Heart left ventricle (tissue), 16 donors: ENCODE measurements at places on chromosomes 16 and 17. TPM values are rescaled to one million over a fixed set of nuclear protein-coding genes. Genes with fewer than 3 reads are reported as not detected.

The EPX gene
- polyA plus RNA-seq, result not detected

The HOXB2 gene
- polyA plus RNA-seq, result 2.0 TPM

The KRTAP2-1 gene
- polyA plus RNA-seq, result not detected

The LAT gene
- 1.3 TPM for polyA plus RNA-seq

The SLC5A11 gene
- polyA plus RNA-seq, result not detected

The CFAP20 gene
- polyA plus RNA-seq, result 60.4 TPM

The ZPBP2 gene
- not detected for polyA plus RNA-seq

The TMEM220 gene
- 8.3 TPM for polyA plus RNA-seq

The CCL2 gene
- 72.0 TPM for polyA plus RNA-seq

The RNF135 gene
- polyA plus RNA-seq, result 3.9 TPM

The TNK1 gene
- 1.8 TPM for polyA plus RNA-seq

The TBC1D3G gene
- polyA plus RNA-seq, result not detected

DNA sequence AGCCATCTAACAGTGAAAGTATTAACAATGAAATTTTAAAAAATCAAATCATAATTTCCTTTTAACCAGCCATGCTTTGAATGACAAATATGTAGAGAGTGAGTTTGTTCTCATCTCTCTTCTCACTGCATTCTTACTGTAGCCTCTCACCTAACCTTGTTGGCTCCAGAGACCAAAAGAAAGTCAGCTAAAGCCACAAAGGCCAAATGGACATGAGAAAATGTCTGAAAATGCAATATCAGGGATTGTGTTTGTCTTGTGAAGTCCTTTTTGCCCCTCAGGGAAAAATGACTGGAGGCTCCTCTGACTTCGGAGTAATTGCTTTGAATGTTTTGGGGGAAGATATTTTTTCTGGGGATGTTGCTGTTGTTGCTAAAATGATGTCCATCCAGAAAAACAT is 166.3 kb downstream of the SLC39A11 start:
- no peak for DNase-seq

GRCh38 chr17:76710863-76711611 is at the start of gene MXRA7:
MXRA7 (minus strand) TSS chr17:76710965; CDS start chr17:76710946, 19 bp downstream.
- DNase-seq, result peak; percentile 89

- no peak for DNase-seq
These were observed 60.6 kb downstream of the HLF start for GRCh38 chr17:55325406-55325805.

DNA sequence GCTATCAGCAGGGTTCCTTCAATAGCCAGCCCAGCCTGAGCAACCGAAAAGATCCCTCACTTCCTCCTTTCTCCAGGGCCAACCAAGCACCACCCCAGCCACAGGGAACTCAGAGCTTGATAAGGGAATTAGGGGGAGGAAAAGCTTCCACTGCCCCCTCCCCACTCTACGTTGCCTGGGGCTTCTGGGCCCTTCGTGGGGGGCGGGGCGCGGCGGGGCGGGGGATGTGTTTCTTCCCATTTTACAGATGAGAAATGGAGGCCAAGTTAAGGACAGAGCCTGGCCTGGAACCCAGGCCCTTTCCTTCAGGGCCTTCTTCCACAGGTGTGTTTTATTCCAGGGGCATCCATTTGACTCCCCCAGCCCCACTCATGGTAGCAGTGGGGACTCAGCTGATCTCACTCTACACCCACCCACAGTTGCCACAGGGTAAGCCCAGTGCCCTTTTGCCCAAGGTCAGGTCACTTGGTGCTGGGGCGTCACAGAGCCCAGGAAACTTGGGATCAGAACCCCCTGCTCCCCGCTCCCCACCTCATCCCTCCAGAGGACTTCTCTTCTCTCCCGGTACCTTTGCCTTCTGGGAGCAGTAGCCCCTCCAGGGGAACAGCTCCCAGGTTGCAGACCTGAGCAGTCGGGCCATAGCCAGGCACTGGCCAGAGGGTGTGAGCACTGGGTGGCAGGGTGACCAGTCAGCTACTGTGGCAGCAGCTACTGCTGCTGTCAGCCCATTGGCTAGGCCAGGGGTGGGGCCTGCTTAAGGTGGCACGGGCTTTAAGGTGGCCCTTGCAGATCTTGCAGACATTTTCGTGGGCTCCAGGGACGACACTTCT is at the start of gene LDHD:
Gene LDHD, minus strand, starts transcription at position 700 of the 830 bp plus-strand sequence. Its CDS starts 60 bp downstream, at position 640.
- peak; percentile 87 for DNase-seq

DNA sequence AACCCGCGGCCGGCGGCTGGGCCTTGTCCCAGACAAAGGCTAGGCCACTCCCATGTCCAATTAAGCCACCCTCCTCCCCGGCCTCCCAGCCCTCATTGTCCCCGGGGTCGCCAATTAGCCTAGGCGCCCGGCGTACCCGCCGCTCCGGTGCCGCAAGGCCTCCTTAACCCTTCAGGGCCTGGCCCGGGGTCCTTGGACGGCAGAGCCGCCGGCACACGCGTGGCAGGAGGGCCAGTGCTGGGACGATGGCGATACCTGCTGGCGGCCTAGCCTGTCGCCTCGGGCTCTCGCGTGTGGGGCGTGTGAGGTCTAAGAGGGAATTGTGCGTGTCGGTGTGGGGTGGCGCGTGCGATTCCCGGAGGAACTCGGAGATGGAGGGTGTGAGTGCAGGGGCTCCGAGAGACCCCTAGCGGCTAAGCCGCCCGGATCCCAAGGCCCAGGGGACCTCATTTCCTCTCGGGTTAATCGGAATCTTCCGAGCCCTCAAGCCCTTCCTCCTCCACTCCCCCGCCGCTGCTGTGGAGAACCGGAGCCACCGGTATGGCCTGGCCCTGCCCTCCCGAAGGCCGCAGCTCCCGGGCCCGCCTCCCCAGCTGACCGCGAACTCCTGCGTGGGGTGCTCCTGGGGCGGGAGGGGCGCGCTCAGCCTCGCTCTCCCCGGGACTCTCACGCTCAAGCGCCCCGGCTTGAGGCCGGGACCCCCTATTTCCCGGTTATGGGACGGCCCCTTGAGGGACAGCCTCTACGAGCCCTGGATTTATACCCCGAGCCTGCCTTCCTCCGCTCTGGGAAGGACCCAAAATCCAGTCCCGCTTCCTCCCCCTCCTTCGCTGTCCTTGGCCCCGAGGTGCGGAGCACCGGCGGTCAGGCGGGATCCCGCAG is 11.9 kb downstream of the TBX2 start:
- DNase-seq, result peak; percentile 68

DNA sequence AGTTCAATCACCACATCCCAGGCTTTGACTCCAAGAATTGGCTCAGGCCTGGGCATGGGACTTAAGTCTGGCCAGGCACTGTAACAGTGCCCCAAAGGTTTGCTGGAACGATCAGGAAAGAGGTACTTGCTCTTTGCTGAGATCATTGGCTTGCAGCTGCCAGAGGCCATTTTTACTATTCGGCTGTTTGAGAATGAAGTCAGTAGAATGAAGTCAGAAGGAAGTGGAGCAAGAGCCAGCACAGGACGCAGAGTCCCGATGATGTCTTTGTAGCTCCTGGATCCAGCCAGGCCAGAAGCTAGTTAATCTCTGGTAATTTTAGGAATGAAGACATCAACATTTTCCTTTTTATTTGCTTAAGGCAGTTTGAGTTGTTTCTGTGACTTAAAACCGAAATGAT is 195.5 kb downstream of the RAB11FIP4 start:
- no peak for DNase-seq

DNA sequence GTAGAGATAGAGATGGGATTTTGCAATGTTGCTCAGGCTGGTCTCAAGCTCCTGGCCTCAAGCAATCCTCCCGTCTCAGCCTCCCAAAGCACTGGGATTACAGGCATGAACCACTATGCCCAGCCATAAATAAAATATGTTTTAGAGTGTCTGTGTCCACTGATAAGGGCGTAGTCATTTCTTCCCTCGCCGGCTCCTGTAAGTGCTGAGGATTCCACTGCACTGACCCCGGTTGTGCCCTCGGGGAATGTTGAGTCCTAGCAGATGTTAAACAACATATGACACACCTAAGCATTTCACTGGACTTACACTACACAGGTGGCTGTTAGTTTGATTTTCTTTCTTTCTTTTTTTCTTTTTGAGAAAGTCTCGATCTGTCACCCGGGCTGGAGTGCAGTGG is 5.6 kb upstream of the SHMT1 start:
- no peak for DNase-seq

DNA sequence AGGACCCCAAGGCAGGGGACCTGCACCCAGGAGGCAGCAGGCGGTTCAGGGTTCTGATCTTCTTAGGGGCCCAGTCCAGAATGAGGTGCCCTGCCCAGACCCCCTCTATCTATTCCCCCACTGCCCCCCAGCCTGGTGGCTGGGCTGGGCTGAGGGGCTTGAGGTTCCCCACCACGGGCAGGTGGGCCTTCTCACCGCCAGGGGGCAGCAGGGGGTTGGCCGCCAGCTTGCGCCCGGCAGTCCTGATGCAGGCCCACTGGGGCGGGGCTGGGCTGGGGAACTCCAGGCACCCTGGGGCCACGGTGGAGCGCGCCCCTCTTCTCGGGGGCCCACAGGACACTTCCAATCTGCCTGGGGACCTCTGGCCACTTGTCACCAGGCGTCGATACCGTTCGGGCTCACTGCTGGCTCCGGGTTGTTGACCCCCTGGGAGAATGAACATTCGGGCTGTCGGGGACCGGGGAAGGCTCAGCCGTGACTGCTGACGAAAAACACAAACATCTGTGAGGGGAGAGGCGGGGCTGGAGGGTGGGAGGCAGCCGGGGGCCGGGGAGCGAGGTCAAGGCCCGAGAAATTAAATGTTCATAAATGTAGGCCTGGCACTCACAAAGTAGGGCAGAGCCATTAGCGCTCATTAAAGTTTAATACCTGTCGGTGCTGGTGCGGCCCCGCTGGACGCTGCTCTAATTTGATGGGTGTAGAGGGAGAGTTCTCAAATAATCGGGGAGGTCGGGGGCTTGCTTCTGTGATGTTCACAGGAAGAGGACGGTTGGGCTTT is 219.3 kb upstream of the GSE1 start:
- DNase-seq, result peak; percentile 65

GRCh38 chr16:70713824-70714223 is 28.0 kb upstream of the MTSS2 start:
- DNase-seq, result no peak

DNA sequence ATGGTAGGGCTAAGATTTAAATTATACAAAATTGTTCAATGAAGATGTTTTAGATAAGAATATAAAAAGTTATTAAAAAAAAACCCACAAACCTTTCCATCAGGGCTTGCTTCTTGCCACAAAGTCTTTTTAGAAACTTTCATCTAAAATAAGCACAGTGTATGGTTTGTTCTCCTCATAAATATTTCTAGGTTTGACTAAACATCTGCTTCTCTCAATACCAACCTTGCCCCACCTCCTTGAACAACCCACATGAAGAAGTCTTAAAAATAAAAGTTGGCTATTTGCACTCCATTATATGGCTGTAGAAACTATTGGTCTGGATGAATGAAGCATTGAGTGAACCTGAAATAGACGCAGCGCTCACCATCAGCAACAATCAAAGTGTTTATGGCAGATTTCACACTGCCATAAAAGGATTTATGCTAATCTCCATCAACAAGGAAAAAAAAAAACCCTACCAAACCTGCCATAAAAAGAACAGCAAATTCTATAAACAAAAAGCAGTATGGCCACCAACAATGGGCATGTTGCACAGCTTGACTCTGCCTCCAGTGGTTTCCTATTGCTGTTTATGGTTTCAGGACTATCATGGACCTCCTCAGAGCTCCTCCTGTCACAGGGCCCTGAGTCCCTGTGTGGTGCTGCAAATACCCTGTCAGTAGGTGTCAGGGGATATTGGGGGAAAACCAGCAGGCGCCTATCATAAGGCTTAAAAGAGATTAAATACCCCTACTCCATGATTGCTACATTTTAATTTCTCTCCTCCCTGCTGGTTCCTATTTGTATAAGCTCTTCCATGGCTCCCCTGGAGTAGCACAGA is 37.6 kb downstream of the SNX11 start:
- no peak for DNase-seq

- DNase-seq, result peak; percentile 79
These were observed 1.1 kb upstream of the NXN start for GRCh38 chr17:980406-981291.

GRCh38 chr16:89361751-89362539 is 128.4 kb downstream of the ANKRD11 start:
- DNase-seq, result no peak

DNA sequence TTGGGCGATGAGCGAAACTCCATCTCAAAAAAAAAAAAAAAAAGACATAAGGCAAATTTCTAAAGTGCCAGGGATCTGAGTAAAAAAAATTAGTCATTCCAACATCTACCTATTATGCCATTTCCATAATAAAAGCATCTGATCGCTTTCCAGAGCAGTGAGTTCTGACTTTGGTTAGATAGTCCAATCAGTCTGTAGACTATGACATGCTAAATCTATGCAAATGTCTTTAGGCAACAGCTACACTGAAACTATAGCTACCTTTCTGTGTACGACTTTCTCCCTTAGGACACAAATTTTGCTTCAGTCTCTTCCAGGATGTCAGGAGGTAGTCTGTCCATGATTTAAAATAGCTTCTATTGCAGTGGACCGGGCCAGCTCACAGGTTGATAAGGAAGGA is 58.9 kb upstream of the ARHGAP44 start:
- no peak for DNase-seq

DNA sequence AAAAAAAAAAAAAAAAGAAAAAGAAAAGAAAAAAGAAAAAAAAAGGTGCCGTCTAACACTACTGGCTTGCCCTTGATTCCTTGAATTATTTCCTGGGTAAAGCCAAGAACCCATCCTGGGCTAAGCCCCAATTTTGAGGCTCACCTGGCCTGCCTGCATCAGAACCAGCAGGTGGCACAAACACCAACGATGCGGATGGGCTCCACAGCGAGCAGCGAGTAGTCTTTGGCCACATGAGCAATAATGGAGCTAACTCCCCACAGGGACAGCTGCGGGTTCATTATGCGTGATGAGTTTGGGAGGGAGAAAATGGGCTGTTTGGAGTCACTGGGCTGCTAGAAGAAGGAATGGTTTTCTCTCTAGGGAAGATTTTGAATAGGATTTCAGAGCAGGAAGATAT is 91.1 kb downstream of the ASIC2 start:
- no peak for DNase-seq

GRCh38 chr17:14351493-14351892 is 50.6 kb downstream of the HS3ST3B1 start:
- DNase-seq, result no peak

DNA sequence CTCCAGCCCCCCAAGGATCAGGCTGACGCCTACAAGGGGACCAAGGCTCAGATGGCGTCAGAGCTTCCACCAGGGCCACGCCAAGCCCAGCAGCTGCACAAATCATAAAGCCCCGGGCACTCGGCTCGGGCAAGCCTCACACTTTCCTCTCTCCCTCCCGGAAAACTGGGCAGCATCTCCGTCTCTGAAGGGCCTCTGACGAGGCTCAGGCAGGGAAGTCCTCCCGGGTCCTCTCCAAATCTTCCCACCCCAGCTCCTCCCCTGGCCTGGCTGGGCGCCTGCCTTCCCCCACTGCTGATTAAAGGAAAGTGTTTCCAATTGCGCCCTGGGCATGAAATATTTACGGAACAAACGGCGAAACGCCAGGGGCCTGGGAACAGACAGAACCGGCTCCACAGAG is 38.5 kb downstream of the PIEZO1 start:
- DNase-seq, result no peak

DNA sequence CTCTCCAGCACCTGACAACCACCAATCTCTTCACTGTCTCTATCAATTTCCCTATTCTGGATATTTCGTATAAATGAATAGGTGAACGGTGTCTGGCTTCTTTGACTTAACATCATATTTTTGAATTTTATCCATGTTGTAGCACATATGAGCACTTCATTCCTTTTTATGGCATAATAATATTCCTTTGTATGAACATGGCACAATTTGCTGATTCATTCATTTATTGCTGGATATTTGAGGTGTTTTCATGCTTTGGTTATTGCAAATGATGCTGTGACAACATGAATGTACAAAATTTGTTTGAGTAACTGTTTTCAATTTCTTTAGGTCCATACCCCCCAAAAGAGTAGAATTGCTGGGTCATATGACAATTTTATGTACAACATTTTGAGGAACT is 12.0 kb downstream of the CCDC182 start:
- no peak for DNase-seq

- DNase-seq, result no peak
These were observed 94.9 kb downstream of the CACNG1 start for GRCh38 chr17:67139289-67139688.
